ENCODE measurements at places on chromosomes 7 and 10. TPM values are rescaled to one million over a fixed set of nuclear protein-coding genes. Genes with fewer than 3 reads are reported as not detected.
A peak's percentile ranks its signal among the peaks of the same experiment; 100 is the strongest.

DNA sequence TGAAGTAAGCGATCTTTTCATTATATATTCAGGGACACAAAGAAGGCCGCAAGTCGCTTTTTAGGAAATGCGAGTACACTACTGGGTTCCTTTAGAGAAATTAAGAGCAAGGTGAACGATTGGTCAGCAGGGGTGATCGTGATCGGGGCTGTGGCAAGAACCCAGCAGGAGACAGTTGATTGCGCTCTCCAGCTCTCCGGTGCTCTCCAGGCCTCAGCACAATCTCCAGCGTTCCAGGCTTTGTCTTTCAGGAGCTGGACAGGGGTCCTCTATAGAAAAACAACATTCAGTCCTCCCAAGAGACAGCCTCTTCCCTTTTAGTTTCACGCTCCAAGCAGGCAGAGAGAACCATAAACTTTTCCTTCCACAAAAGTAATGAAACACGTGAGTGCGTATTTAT lies 170.5 kb upstream of the KLF6 start:
- H3K27me3 ChIP-seq, result no peaks in the 10 kb centered on the region
- no peaks in the 10 kb centered on the region for H3K4me1 ChIP-seq
- H3K4me3 ChIP-seq, result no peak overlapping the region
- no peak overlapping the region for H3K27ac ChIP-seq
- DNase-seq, result no peak
- H3K36me3 ChIP-seq, result no peaks in the 10 kb centered on the region

The ANKRD61 gene
- not detected for total RNA-seq

DNA sequence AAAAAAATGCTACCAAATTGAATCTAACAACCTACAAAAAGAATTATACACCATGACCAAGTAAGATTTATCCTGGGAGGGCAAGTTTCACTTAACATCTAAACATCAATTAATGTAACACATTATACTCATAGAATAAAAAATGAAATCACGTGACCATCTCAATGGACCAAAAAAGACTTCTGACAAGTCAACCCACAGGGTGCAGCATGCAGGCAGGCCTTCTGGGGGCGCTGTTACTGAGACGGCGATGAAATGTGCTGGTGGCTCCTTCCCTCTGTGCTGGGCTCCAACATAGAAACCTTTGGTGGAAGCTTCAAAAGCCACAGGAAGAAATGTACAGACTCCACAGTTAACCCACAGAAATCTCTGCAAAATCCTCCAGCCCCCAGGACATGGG lies 103.1 kb downstream of the INHBA start:
- no peak overlapping the region for H3K4me3 ChIP-seq
- no peak for DNase-seq
- no peak overlapping the region for H3K27ac ChIP-seq
- H3K4me1 ChIP-seq, result no peaks in the 10 kb centered on the region
- no peaks in the 10 kb centered on the region for H3K27me3 ChIP-seq
- no peaks in the 10 kb centered on the region for H3K36me3 ChIP-seq

The GPR37 gene
- total RNA-seq, result 0.96 TPM

GRCh38 chr7:154873500-154874121 lies 129.3 kb downstream of the PAXIP1 start:
- peak; percentile 15 for DNase-seq
- H3K27ac ChIP-seq, result no peak overlapping the region
- H3K4me1 ChIP-seq, result no peaks in the 10 kb centered on the region
- no peaks in the 10 kb centered on the region for H3K36me3 ChIP-seq
- peaks cover 7% of the 10 kb centered on the region for H3K27me3 ChIP-seq

The FRAT1 gene
- total RNA-seq, result 10.4 TPM

DNA sequence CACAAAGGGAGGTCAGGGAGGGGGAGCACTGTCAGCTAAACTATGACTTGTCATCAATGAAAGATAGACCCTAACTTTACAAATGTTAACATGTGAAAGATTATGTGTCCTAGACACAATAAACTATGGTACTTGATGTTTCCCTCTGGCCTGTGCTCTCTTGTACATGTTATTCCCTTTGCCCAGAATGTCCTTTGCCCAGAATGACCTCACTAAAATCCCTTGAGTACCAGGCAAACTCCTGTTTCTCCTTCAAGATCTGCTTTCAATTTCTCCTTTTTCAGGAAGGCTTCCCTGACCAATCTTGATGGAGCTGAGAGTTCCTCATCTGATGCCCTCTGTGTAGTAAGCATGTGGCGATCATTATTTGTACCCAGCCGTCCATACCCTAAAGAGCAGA lies 143.1 kb downstream of the ZNF365 start:
- no peaks in the 10 kb centered on the region for H3K36me3 ChIP-seq
- no peaks in the 10 kb centered on the region for H3K27me3 ChIP-seq
- H3K4me3 ChIP-seq, result no peak overlapping the region
- H3K4me1 ChIP-seq, result no peaks in the 10 kb centered on the region
- DNase-seq, result no peak

- H3K4me3 ChIP-seq, result no peak overlapping the region
- H3K27ac ChIP-seq, result no peak overlapping the region
- H3K4me1 ChIP-seq, result no peaks in the 10 kb centered on the region
- no peak for DNase-seq
- no peaks in the 10 kb centered on the region for H3K27me3 ChIP-seq
Measured at GRCh38 chr7:95527033-95527775, 41.5 kb downstream of the ASB4 start.

DNA sequence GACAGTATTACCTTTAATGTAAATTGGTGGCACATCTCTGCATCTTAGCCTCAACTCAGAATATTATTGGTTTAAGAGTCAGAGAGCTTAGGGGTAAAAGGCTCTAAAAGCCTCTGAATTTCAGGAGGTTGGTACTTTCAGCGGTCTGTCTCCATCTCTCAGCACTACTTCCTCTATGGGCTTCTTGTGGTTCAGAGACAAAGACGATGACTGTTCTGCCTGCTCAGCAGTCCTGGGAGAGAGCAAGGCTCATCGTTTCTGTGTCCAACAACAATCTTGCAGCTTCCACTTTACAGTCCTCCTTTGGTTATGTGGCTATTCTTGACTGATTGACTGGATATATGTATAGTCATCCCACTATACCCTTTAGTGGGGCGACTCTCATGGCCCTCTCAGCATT lies 394.7 kb downstream of the AUTS2 start:
- no peak for DNase-seq
- H3K27ac ChIP-seq, result no peak overlapping the region
- H3K36me3 ChIP-seq, result no peaks in the 10 kb centered on the region

GRCh38 chr7:1668396-1669063 lies 1.5 kb upstream of the ELFN1 start:
- peak; percentile 59 for DNase-seq
- no peak overlapping the region for H3K4me3 ChIP-seq
- H3K27ac ChIP-seq, result no peak overlapping the region
- H3K4me1 ChIP-seq, result peaks cover 30% of the 10 kb centered on the region
- peaks cover 90% of the 10 kb centered on the region for H3K27me3 ChIP-seq

DNA sequence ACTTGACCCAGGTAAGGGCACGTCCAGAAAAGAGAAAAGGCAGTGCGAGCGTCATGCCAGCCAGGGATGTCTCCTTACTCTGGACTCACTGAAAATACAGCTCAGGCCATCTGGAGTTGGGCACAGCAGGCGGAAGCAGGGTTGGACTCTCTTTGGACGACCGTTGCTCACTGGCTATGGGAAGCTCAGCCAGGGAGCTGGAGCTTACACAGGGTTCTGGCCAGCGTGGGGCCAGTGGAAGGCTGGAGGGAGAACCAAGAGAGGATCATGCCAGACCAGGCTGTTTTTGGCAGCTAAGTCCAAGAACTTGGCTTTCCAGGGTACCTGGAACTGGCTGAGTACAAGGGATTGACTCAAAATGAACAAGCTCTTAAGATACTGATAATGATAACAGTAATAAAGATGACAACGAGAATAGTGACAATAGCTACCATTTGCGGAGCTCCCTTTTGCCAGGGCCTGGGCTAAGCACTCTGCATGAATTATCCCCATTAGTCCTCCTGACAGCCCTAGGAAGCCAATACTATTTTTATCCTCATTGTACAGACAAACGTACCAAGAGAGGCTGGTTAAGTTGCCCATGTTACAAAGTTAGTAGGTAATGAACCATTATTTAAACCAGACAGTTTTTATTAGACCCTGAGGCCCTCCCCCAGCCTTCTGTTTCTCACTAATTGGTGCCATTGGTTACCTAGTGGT lies 177.6 kb downstream of the PTPN20 start:
- no peak overlapping the region for H3K4me3 ChIP-seq
- no peaks in the 10 kb centered on the region for H3K36me3 ChIP-seq

GRCh38 chr7:26404189-26404996 lies 112.7 kb downstream of the SNX10 start:
- no peaks in the 10 kb centered on the region for H3K36me3 ChIP-seq
- H3K27ac ChIP-seq, result no peak overlapping the region
- H3K4me1 ChIP-seq, result peaks cover 3% of the 10 kb centered on the region
- H3K4me3 ChIP-seq, result no peak overlapping the region
- DNase-seq, result no peak
- no peaks in the 10 kb centered on the region for H3K27me3 ChIP-seq

The FAM237B gene
- not detected for total RNA-seq

DNA sequence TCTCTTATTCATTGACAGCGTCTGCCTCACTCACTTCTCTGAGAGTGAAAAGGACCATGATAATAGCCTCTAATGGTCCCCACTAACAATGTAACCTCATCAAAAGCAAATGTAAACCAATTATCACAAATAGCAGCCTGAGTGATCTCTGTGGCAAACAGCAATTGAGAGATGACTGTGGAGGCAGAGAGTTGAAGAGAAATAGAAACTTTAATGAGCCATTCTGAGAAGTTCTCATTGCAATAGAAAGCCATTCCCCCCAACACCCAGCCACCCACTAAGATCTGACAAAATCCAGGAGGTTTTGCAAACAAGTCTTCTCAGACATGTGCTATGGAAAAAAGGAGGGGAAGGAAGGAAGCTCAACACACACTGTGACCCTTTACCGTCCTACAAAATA lies 44.2 kb upstream of the RNF148 start:
- H3K27ac ChIP-seq, result no peak overlapping the region
- no peaks in the 10 kb centered on the region for H3K4me1 ChIP-seq
- no peak overlapping the region for H3K4me3 ChIP-seq
- DNase-seq, result no peak
- H3K27me3 ChIP-seq, result no peaks in the 10 kb centered on the region

GRCh38 chr10:34016576-34016975 lies 682.1 kb upstream of the NRP1 start:
- no peaks in the 10 kb centered on the region for H3K36me3 ChIP-seq
- H3K27ac ChIP-seq, result no peak overlapping the region
- no peak for DNase-seq
- H3K4me3 ChIP-seq, result no peak overlapping the region
- H3K27me3 ChIP-seq, result no peaks in the 10 kb centered on the region

- no peak for DNase-seq
- H3K27me3 ChIP-seq, result no peaks in the 10 kb centered on the region
- H3K4me1 ChIP-seq, result no peaks in the 10 kb centered on the region
Measured at GRCh38 chr7:120742372-120742771, 115.6 kb downstream of the TSPAN12 start.

- no peaks in the 10 kb centered on the region for H3K36me3 ChIP-seq
- H3K27me3 ChIP-seq, result no peaks in the 10 kb centered on the region
- H3K4me1 ChIP-seq, result no peaks in the 10 kb centered on the region
- DNase-seq, result no peak
Measured at GRCh38 chr10:36608866-36609265, 516.5 kb upstream of the ANKRD30A start.

Measured in upper lobe of right lung (tissue), 1 donor.